HFF-Myc (cell line): ENCODE measurements at places on chromosomes 12 and 14.

- no peak for DNase-seq
Measured at GRCh38 chr12:94148739-94149118, 352 bp downstream of the PLXNC1 start.

- DNase-seq, result no peak
Measured at GRCh38 chr14:99644723-99645544, at the start of gene HHIPL1. HHIPL1 (plus strand) TSS chr14:99645129; CDS start chr14:99645208, 79 bp downstream.

DNA sequence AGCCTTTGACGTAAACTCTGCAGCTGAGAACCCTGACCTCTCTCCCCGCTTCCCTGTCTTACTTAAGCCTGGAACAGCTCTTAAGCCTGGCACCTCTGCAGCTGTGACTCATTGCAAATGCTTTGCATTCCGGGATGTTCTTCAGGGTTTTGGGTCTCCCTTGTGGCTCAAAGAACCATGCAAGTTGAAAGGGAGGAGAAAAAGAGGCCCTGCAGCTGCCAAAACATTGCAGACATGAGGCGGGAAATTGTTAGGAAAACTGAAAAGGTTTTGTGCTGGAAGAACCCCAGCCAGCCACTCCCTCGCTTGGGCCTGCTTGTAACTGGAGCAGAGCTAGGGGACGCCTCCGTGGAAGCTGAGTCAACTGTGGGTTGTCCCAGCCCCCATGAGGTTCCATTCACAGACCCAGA lies 60.2 kb upstream of the FERMT2 start:
- DNase-seq, result peak; percentile 95

DNA sequence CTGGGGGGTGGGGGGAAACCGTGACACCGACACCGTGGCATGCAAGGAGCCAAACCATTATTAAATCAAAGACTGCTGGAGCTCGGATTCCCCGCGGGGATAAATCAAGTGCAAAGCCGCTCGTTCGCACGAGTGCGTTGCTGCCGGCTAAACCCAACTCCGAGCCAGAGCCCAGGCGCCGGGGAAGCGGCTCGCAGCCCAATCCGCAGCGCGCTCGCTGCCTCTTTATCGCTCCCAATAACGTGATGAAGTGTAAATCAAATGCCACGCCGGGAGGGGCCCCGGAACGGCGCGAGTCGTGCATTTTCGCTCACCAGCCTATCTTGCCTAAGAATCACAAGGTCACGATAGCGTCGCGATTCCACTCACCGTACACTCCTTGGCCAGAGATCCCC lies 1.3 kb downstream of the MDGA2 start:
- DNase-seq, result no peak

DNA sequence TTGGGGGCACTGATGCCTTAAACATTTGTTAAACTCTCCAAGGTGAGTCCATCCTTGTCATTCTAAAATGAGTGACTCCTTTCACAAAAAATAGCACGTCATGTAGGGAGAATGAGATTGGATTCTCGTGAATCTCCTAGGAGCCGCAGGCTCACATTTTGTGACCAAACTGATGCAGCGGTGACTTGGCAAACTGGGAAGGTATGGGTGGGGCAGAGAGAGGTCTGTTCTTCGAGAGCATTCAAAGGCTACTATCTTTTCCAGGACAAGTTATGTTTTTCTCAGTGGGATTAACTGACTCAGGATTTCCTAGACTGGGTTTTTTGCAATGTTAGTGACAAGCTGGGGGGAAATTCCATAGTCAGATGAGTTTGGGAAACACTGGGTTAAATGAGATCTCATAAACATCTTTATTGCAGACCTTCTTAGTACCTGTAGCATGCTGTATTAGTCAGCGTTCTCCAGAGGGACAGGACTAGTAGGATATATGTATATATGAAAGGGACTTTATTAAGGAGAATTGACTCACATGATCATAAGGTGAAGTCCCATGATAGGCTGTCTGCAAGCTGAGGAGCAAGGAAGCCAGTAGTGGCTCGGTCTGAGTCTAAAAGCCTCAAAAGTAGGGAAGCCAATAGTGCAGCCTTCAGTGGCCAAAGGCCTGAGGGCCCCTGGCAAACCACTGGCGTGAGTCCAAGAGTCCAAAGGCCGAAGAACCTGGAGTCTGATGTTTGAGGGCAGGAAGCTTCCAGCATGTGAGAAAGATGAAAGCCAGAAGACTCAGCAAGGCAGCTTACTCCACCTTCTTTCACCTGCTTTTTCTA lies 61.0 kb downstream of the FOXN4 start:
- no peak for DNase-seq

DNA sequence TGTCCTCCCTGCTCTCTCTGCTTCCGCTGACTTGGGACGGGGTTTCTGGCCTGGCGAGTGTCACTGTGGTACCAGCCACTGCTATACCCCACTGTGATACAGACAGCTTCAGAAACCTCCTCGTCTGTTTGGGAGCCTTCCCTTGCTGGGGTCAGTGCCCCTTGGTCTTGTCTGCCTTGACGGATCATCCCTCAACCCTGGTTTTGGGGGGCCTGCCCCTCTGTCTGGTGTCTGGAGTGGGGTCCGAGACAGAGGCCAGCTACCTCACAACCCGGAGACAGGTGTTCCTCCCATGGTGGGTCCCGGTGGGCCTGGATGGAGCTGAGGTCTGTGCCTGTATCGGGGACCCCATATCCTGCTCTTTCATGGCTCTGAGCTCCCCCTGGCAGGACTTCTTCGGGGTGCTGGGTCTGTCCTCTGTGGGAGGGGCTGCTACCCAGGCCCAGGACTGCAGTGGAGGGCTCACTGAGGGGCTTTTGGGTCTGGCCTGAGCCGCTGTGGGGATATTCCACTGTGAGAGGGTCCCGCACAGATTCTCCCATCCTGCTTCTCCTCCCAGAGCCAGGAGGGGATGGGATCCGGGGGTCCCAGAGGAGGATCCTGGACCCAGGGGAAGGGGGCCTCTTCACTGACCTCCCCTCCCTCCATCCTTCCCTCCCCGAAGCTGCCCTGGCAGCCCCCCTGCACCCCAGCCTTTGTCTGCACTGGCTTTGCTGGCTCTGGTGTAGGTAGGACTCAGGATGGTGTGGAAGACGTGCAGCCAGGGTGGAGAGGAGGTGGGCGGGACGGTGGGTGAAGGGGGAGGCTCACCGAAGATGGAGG lies 365.5 kb downstream of the TMEM121 start:
- no peak for DNase-seq

DNA sequence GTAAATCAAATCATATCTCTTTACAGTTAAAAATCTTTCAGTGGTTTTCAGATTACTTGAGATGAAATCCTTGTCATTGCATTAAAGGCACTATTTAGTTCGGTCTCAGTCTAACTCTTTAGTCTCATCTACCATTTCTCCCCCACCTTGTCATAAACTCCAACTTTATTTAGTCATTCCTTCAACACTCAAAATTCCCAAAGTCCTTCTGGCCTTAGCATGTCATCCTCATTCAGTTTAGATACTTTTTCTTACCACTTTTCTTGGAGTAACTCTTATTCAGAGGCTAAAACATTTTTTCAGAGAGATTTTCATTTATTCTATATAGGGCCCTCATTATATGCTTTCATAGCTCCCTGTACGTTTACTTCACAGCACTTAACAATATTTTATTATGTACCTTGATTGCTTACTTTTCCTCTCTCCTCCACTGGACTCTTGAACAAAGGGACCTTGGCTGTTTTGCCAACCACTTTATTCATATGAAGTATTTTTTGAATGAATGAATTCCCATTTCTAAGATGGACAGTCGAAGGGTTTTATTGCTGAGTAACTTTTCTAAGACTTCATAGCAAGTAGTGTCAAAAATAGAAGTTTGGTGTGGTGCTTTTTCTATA lies 12.8 kb downstream of the USP15 start:
- DNase-seq, result no peak

DNA sequence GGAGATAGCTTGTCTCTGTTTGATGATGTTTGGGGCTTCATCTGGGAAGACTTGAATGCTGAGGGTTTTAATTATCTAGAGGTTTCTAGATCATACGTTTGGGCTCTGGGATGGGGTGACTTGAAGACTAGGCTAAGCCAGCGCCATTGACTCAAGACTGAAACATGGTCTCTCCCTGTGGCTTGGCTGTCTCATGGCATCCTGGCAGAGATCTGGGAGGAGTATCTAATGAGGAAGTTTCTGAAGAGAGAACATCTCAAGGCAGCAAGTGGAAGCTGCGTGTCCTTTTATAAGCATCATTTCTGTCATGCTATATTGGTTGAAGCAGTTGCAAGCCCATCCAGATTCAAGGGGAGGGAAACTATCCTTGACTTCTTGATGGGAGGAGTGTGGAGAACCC lies 104.8 kb downstream of the UNC79 start:
- no peak for DNase-seq

DNA sequence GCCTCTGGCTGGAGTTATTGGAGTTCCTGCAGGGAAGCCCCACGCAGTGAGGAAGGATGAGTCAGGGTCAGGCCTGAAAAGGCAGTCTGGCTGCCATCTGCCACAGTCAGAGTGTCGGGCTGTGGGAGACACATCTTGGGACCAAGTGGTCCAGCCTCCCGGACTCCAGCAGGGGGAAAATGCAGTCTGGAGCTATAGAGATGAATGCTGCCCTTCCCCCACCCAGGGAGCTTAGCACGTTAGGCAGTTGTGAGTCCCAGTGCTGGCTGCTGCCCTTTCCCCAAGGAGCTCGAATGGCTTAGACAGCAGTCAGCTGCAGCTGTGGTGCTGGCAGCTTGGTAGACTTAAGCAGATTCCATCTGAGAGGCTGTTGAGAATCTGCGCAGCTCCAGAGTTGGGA lies 8.2 kb upstream of the NTS start:
- DNase-seq, result no peak

- no peak for DNase-seq
Measured at GRCh38 chr14:68464711-68465110, 328.2 kb downstream of the ZFP36L1 start.

GRCh38 chr14:72500234-72500838 lies 393.6 kb downstream of the DPF3 start:
- DNase-seq, result no peak

GRCh38 chr12:29212682-29213403 lies 63.8 kb downstream of the FAR2 start:
- DNase-seq, result no peak

DNA sequence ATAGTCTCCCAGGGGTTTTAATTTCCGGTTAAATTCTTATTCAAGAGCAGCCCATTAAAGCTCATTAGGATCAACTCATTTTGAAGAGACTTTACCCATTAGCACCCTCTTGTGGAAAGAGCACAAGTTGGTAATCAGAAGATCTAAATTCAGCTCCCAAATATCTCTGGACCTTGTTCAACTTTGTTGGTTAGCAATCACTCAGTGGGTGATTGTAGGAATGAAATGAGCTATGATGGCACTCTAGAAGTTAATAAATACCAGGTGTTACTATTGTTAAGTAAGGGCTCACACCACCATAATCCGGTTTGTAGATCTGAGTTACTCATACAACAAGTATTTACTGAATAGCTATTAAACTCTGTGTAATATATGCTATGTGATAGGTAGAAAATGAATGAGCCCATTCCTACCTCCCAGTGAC lies 42.9 kb downstream of the TRIP11 start:
- DNase-seq, result peak; percentile 85

- DNase-seq, result no peak
Measured at GRCh38 chr12:48775991-48776649, 12.8 kb downstream of the ADCY6 start.

GRCh38 chr12:10397296-10397695 lies 7.5 kb upstream of the KLRK1 start:
- no peak for DNase-seq

- no peak for DNase-seq
Measured at GRCh38 chr12:55931317-55931779, 386 bp downstream of the DGKA start.

- DNase-seq, result no peak
Measured at GRCh38 chr12:24491968-24492367, 456.9 kb downstream of the BCAT1 start.

DNA sequence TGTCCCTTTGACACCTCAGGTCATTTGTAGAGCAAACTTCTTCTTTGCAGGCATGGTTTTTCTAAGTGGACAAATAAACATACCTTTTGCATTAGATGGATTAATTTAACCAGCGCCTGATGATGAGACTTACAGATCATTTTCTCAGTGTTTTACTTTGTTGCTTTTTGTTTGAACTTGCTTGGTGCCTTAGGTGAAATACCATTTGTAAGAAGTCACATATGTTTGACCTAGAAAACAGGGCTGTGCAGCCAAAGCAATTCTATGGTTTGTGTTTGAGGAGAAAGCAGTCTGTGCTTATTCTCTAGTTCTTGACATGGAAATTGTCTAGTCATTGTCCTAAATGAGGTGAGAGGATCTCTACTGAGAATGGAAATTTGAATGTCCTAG lies 111.1 kb downstream of the DIP2B start:
- no peak for DNase-seq

DNA sequence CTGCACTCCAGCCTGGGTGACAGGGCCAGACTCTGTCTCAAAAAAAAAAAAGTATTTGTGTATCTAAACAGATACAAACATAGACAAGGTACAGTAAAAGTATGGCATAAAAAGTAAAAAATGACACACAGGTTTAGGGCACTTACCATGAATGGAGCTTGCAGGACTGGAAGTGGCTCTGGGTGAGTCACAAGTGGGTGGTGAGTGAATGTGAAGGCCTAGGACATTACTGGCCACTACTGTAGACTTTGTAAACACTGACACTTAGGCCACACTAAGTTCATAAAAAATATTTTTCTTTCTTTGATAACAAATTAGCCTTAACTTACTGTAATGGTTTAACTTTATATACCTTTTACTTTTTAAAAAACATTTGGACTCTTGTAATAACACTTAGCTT lies 38.0 kb upstream of the EIF5 start:
- peak; percentile 4 for DNase-seq

GRCh38 chr14:64788706-64789105 lies 84.5 kb downstream of the PLEKHG3 start:
- DNase-seq, result peak; percentile 78

GRCh38 chr12:40156021-40156764 lies 50.3 kb upstream of the SLC2A13 start:
- no peak for DNase-seq

GRCh38 chr14:90839024-90839888 lies 23.0 kb upstream of the TTC7B start:
- no peak for DNase-seq

DNA sequence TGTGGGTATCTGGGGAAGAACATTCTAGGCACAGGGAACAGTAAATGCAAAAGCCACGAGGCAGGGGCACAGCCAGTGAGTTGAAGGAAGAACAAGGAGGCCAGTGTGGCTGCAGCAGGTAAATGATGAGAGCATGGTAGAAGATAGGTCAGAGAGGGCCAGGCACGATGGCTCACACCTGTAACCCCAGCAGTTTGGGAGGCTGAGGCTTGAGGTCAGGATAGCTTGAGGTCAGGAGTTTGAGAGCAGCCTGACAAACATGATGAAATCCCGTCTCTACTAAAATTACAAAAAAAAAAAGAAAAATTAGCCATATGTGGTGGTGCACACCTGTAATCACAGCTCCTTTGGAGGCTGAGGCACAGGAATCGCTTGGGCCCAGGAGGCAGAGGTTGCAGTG lies 86.7 kb upstream of the ESRRB start:
- no peak for DNase-seq

GRCh38 chr12:32534698-32535097 lies 135.3 kb downstream of the FGD4 start:
- no peak for DNase-seq

GRCh38 chr12:69284131-69284530 lies 44.8 kb downstream of the CPSF6 start:
- DNase-seq, result peak; percentile 30
